ENCODE measurements at places on chromosomes 5 and 9. TPM values are rescaled to one million over a fixed set of nuclear protein-coding genes. Genes with fewer than 3 reads are reported as not detected.

Gene PHF24
- 0.11 TPM for total RNA-seq

Gene IFNW1
- total RNA-seq = not detected

Gene FXN
- total RNA-seq = 43.4 TPM

Gene TRIM36
- 0.44 TPM for total RNA-seq

Gene DRD1
- total RNA-seq = not detected

Gene TAF11L4
- not detected for total RNA-seq
